ENCODE measurements at places on chromosomes 2 and 18.

DNA sequence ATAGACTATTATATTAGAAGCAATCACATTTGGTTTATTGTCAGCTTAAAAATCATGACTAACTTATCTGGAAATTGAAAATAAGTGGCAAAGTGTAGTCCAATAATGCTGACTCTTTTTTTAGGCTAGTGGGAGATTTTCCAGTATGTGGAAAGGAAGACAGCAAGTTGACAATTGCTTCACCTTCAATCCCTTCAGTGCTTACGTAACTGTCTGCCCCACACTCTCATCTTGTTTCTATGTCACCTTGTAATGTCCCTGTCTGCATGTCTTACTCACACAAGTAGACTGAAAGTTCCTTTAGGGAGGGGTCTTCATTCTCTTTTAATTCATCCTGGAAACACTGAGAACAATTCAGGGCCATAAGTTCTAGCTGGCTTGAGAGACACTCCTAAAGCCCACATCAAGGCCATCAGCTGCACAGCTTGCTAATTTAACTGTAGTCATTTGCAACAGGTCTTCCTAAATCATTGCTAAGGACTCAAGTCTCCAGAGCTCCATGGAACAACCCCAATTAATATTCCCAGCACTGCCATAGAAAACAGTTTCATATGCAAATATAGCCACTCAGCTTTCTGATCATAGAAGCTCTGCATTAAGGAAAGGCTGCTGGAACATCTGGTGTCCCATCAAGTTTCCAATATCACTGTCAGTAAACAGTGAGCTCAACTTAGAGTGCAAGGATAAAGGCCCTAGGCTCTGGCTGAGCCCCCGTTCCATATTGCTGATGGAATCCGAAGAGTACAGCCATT is 230.5 kb downstream of the ETAA1 start:
- peaks cover 2% of the 10 kb centered on the region for H3K4me1 ChIP-seq
- DNase-seq: no peak
- no peak overlapping the region for H3K27ac ChIP-seq
- H3K4me3 ChIP-seq: no peak overlapping the region

GRCh38 chr2:173750353-173750801 is 214.8 kb downstream of the SP3 start:
- H3K4me1 ChIP-seq: no peaks in the 10 kb centered on the region
- H3K27me3 ChIP-seq: peaks cover 20% of the 10 kb centered on the region
- no peak for DNase-seq
- H3K27ac ChIP-seq: no peak overlapping the region

DNA sequence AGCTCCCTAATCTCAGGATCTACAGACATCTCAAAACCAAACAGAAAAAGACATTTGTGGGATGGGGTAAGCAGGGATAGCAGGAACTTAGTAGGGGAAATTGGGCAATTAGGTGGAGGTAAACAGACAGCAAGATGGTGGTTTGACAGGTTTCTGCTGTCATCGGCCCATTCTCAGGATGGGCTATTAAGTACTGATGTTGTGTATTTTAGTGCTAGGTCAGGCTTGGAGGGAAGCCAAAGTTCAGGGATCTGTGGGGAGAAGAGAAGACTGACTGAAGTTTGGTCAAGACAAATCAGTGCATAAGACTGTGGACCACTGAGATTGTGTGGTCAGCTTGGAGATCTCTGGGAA is 96.8 kb upstream of the THUMPD2 start:
- no peaks in the 10 kb centered on the region for H3K4me1 ChIP-seq
- H3K4me3 ChIP-seq: no peak overlapping the region
- no peak for DNase-seq
- H3K36me3 ChIP-seq: no peaks in the 10 kb centered on the region
- H3K27ac ChIP-seq: no peak overlapping the region
- no peaks in the 10 kb centered on the region for H3K27me3 ChIP-seq

GRCh38 chr2:30230497-30231211 is 680 bp upstream of the LBH start:
- DNase-seq: no peak
- H3K4me1 ChIP-seq: peaks cover 60% of the 10 kb centered on the region
- H3K27me3 ChIP-seq: no peaks in the 10 kb centered on the region

DNA sequence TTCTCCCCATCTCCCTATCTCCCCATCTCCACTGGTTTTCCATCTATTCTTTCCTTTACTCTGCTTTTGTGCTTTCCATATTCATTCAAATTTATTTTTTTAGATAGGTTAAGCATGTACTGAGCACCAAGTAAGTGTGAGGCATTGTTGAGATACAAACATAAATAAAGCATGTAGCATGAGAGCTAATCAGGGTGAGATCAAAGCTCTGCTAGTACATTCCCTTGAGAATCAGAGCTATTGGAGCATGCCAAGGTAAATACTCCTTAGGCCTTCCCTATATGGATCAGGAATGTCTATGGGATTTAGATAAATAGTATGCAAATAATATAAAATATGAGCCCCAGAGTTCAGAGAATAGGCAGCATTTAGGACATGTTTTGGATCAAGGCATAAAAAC is 25.3 kb downstream of the BABAM2 start:
- H3K27ac ChIP-seq: no peak overlapping the region
- peaks cover 14% of the 10 kb centered on the region for H3K4me1 ChIP-seq
- DNase-seq: no peak
- no peak overlapping the region for H3K4me3 ChIP-seq
- peaks cover 5% of the 10 kb centered on the region for H3K36me3 ChIP-seq
- no peaks in the 10 kb centered on the region for H3K27me3 ChIP-seq

DNA sequence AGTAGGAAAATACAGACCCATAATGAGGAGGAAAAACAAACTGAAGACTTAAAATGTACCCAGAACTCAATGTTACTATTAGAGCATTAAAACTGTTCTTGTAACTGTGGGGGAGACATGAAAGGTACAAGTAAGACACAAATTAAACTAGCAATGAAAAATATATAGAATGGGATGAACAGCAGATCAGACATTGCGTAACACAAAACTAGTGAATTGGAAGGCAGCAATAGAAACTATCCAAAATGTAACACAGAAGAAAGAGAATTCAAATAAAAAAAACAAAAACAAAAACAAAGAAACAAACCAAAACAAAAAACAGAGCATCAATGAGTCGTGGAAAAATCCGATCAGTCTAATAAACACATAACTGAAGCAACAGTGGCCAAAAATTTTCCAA is 127.1 kb upstream of the CNGA3 start:
- H3K4me3 ChIP-seq: no peak overlapping the region
- H3K4me1 ChIP-seq: no peaks in the 10 kb centered on the region
- H3K27ac ChIP-seq: no peak overlapping the region

All from natural killer cell treated with Interleukin-12 subunit alpha and Interleukin-12 subunit beta and Interleukin-15 and Interleukin-18, amount 100 ng/mL, for 72 hours (primary cell).